ENCODE measurements at places on chromosomes 16 and 17.

DNA sequence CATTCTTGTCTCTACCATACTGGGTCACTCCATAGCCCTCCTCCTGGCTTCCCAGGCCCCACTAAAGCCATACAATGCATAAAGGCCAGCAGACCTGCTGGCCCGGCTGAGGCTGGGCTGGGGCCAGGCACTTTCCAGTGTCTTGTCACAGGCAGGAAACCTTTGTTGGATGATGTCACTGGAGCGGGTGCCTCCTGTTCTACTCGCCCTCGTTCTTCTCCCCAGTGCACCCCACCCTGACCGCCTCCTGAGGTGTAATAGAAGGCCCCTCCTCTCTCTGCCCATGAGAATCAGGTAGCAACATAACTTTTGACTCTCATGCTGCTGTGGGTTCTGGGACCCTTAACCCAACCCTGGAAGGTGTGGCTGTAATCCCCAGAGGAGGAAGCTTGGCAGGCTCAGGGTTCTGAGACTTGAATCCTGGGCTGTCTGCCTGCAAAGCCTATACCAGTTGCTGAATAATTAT is 54.2 kb upstream of the IL34 start:
- no peak for DNase-seq

DNA sequence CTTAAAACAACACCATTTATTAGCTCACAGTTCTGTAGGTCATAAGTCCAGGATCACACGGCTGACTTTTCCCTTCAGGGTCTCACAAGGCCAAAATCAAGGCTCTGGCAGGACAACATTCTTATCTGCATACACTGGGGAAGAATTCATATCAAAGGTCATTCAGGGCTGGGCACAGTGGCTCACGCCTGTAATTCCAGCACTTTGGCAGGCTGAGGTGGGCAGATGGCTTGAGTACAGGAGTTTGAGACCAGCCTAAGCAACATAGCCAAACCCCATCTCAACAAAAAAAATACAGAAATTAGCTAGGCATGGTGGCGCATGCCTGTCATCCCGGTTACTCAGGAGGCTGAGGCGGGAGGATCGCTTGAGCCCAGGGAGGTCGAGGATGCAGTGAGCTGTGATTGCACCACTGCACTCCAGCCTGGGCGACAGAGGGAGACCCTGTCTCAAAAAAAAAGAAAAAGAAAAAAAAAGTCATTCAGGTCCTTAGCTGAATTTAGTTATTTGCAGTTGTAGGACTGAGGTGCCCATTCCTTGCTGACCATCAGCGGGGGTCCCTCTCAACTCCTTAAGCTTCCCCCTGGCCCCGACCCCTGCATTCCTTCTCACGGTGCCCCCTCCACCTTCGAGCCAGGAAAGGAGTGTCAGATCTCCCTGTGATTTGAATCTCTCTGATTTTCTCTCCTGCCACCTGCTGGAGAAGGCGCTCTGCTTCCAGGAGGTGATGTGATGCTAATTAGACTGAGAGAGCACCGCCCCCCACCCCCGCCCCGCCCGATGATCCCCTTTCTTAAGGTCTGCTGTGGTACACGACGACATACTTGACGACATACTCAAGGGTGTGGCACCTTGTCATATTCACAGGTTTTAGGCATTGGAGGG is 91.8 kb upstream of the CLEC18A start:
- no peak for DNase-seq

DNA sequence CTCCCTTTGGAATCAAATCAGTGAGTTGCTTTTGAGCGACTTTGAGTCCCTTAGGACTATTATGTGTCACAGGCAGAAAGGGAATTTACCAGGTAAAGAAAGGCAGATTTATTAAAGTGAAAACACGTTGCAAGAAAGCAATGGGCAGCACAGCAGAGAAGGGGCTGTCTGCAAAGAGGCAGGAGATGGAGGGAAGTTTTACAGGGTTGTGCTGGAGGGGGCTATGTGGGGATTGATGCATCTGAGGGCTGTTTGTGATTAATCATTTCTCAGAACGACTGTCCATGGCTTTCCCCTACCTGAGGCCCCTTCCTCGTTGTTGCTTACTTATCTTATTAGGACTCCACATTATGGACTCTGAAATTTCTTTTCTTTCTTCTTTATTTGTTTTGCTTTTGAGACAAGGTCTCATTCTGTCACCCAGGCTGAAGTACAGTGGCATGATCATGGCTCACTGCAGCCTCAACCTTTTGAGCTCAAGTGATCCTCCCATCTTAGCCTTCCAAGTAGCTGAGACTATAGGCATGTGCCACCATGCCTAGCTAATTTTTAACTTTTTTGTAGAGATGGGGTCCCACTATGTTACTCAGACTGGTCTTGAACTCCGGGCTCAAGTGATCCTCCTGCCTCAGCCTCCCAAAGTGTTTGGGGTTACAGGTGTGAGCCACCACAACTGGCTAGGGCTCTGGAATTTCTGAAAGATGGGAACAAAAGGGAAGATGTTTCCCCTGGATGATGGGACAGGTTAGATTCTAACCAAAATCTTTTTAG is 5.5 kb downstream of the WWP2 start:
- no peak for DNase-seq

- no peak for DNase-seq
Measured at GRCh38 chr17:44177640-44178039, 7.1 kb downstream of the ASB16 start.

DNA sequence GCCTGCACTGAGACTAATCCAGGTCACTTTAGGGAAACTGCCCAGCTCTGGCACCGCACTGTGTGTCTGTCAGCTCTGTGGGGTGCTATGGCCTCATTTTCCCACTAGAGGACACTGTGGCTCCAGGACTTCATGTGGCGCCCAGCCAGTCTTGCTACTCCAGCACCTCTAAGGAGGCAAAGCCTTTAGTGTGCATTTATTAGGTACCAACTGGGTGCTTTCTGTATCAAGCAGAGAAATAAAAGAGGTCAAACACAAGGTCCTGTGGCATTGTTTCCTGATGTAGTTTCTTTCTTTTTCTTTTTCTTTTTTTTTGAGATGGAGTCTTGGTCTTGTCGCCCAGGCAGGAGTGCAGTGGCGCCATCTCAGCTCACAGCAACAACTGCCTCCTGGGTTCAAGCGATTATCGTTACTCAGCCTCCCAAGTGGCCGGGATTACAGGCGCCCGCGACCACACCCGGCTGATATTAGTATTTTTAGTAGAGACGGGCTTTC is 12.5 kb upstream of the RHBDL3 start:
- DNase-seq = no peak

DNA sequence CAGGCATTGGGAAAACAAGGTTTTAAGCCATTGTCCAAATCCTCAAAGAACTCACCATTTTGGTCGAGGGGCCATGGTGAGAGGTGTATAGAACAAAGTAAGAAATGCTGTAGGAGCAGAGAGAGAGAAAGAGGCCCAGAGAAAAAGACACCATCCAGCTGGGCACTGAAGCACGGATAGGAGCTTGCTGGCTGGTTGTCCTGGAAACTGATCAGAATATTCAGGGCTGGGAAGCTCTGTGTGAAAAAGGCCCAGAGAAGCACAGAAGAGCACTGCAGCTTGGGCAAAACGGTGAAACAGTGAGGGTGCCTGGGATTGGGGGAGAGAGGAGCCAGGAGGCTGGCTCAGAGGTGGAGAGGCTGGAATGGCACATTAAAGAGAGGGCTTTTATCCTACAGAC is 16.5 kb downstream of the HS3ST3B1 start:
- DNase-seq = no peak

DNA sequence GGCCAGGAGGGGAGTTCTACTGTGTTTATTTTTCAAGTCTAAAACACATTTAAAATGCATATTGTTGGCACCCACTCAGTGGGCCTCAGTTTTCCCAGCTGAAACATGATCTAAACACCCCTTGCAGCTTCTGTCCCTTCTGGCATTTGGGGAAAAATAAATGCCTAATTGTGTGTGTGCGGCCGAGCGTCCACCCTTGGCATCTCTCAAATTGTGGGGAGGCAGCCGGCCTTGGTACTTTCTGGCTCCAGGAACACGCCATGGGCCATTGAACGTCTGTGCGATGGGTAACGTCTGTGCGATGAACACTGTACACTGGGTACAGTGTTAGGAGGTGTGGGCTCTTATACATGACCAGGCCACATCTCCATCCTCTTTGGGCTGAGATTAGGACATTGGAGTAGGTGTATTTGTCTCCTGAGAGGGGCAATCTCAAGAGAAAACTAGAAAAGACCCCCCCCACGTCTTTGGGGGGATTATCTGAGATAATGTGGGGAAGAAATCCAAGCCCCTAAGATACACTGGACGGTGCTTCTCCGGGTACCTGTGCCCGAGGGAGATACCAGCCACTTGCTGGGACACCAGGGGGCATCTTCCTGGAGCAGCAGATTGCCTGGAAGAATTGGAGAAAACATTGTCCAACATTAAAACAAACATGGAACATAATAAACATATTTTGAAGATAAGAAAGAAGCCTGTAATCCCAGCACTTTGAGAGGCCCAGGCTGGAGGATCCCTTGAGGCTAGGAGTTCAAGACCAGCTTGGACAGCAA is 54.9 kb downstream of the RAB11FIP4 start:
- no peak for DNase-seq

GRCh38 chr17:66665194-66665593 is 169.7 kb upstream of the CACNG5 start:
- no peak for DNase-seq

DNA sequence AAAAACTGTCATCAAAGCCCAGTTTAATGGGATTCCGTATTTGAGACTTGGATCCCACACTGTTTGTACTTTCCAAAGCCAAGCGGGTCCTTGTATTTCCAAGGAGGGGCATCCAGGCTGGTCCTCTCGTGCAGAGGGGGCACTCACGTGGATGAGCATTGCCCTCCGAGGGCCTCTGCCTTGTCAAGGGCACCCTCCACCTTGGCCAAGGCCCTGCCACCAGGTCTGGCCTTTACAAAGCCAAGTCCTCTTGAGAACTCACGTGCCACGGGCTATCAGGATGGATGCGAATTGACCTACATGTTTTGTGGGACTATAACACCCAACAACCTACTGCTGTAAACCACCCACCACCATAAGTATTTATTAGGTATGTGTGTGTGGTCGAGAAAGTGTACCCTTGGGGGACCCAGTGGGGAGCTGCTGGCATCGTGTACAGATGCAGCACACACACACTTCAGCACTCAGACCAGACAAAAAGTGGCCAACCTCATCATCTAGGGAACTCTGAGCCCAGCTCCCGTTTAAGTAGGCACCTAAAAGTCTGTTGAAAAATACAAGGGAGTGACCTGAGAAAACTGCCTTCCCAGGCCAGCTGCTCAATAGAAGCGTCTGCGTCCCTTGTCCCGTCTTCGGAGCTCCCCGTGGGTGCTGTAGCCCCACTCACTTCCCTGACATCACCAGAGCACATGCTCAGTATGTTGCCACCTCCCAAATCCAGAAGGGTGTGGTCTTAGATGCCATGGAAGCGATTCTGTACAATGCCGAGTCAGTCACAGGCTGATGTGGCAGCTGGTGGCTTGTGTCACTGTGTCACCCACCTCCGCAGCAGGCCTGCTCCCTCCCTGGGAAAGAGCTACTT is 12.9 kb downstream of the MAP1LC3B start:
- no peak for DNase-seq

GRCh38 chr16:70685061-70685937 is 554 bp downstream of the MTSS2 start:
- DNase-seq = no peak

GRCh38 chr16:58733671-58734458 is at the start of gene GOT2:
Gene GOT2 (minus strand): TSS chr16:58734316. CDS start chr16:58734228, 88 bp downstream.
- peak; percentile 23 for DNase-seq

GRCh38 chr17:75003070-75003956 is 9.2 kb upstream of the MRPL58 start:
- DNase-seq = no peak

DNA sequence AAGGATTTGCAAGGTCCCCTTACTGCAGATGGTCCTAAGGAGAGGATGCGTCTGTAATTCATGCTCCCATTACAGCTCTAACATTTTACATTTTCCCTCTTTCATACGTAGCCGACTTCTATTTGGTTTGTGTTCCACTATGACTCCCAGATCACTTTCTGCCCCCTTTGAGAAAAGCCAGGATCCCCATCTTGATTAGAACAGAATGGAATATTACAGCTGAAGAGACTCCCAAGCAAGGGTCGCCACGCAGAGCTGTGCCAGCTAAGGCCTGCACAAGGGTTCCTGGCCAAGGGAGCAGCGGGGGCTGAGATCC is 3.4 kb upstream of the CDT1 start:
- DNase-seq = no peak

DNA sequence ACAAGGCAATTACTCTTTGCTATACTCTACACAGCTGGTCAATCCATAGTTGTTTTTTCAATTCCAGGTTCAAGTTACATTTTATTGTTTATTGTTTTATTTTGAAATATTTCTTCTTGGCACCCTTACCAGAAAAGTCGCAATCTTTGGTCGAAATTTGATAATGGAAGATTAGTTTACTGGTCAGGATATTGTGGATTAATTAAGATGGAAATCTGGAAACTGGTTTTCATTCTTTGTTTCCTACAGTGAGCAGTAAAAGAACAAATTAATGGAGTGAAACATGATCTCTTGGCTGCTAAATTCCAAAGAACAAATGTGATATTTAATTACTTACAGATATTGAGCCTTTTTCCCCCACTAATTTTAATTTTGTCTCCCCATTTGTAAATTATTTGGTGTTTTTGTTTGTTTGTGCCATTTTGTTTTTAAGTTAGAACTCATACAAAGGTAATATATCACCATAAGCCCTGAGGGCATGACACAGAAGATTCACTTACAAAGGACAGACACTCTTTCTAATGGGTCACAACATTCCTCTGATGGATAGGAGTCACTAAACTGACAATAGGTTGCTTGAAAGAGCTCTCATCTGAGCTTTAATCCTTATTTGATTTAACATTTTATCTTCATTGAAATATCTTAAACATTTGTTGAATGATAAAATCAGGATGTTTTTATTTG is 700.2 kb downstream of the KCNJ2 start:
- DNase-seq = no peak
